K562 (cell line): ENCODE measurements at places on chromosomes 11 and 22. TPM values are rescaled to one million over a fixed set of nuclear protein-coding genes. Genes with fewer than 3 reads are reported as not detected.

C11orf42 gene
- not detected in 2 replicates for total RNA-seq

GRCh38 chr22:26689513-26690301 is 32.3 kb downstream of the MIAT start:
- DNase-seq = no peak

- DNase-seq = no peak
These were observed 14.0 kb upstream of the NRGN start for GRCh38 chr11:124725719-124726105.

DNA sequence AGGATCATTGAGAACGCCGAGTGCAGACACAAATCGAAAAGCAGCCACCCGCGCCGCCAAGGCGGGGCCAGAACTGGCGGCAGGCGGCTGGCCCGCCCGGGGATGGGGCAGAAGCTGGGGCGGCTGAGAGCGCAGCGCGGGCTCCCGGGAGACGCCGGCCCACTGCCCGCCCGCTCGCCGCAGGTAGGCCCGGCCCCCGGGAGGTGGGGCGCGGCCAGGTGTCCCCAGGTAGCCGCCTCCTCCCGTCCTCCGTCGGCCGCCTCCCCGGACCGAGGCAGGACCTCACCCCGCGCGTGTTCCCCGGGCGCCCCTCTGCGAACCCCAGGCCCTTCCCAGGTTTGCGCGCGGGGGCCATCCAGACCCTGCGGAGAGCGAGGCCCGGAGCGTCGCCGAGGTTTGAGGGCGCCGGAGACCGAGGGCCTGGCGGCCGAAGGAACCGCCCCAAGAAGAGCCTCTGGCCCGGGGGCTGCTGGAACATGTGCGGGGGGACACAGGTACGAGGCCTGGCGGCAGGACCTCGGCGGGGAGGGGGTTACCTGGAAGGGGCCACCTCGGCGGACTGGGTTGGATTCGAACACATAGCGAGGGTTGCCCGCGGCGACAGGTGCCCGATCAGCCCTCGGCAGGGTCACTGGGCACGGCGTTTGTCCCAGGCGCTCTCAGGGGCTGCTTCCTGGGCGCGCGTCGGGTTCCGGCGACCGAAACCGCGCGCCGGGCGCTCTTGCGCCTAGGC is at the start of gene PRRG4:
PRRG4 (plus strand) TSS at position 248 of the 733 bp plus-strand sequence. CDS start 603 bp downstream, outside the sequence.
- DNase-seq = no peak

DNA sequence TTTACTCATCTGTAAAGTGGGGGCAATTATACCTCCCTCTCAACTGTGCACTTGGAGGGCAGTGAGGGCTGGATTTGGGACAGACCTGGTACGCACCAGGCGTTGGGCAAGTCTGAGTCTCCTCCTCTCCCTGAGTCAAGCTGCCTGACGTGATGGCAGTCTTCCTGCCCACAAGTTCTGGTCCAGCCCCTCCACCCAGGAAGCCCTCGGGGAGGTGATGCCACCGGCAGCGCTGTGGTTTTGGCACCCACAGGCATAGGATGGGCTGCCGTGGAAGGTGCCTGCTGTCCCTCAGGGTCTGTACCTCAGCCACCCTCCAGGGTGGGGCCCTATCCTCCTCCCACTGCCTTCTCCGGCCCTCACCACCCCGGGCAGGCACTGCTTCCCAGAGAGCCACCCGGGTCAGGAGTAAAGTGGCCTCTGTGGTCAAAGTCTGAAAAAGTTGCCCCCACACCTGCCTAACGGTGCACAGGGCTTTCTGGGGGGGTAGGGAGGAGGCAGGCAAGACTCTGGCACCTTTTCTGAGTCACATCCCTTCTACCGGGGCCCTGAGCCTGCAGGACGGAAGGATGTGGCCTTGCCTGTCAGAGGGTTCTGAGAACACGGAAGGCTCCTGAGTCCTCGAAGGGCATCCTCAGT is 6.5 kb upstream of the APOBEC3H start:
- no peak for DNase-seq

- no peak for DNase-seq
These were observed 128.3 kb downstream of the CRYBB2 start for GRCh38 chr22:25347752-25348102.

DNA sequence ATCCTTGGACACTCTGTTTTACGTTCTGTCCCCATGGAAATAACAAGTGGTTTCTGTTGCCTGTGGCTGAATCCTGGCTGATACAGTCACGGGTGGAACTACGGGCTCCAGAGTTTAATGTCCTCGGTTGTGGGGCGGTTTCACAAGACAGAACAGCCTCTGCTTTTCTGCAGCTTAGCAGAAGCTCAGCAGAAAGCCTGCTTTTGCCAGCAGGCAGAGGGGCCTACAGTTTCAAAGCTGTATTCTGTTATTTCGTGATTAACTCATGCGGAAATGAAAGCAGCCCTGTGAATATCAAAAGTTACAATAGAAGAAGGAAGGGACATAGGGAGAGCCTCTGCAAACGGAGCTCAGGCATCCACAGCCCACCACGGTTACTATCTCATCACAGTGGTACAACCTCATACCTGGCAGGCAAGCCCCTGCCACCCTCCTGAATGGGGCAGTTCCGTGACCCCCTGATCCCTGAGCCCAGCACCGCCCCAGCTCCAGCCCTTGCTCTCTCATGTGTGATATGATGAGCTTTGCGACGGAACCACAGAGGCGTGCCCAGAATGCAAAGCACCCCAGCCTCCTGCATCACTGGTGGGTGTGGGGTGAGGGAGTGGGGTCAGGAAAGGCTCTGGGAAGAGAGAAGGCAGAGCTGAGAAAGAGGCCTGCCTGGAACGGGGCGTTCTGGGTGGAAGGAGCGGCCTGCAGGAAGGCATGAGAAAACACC is 360.6 kb downstream of the BRD1 start:
- no peak for DNase-seq

GRCh38 chr22:47013861-47014635 is 251.6 kb downstream of the TBC1D22A start:
- DNase-seq = no peak

DNA sequence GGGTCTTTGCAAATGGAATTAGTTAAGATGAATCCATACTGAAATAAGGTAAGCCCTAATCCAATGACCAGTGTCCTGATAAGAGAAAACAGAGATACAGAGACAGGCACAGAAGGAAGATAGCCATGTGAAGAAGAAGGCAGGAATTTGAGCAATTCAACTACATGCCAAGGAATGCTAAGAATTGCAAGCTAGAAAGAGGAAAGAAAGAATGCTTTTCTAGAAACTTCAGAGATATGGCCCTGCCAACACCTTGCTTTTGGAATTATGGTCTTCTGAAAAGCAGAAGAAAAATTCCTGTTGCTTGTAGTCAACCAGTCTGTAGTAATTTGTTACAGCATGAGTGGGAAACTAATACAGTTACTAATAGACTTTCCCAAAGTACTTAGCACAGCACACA is 111.3 kb downstream of the SLC17A6 start:
- DNase-seq = no peak

DNA sequence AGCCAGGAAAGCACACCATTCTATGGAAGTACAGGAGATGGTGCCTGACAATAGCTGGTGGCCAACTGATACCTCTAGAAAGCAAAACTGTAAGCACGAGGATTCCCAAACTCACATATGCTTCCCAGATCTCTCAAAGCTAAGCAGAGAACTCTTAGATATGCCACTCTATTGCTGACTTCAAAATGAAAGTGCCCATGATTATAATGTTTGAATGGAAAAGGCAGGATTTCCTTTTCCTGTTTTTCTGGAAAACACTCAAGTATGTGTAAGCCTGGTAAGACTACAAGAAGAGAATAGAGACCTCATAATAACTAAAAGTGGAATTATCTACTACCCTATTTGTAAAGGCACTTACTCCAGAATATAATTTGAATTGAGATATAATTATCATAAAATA is 2.6 kb upstream of the CARD18 start:
- DNase-seq = no peak

GRCh38 chr11:1346669-1347390 is 37.4 kb upstream of the TOLLIP start:
- no peak for DNase-seq

PANX3 gene
- total RNA-seq = 0.18 and 0.42 TPM in 2 replicates

GRCh38 chr11:934527-934926 is 8.9 kb downstream of the AP2A2 start:
- DNase-seq = no peak

- no peak for DNase-seq
These were observed 1.4 kb upstream of the MUC2 start for GRCh38 chr11:1073261-1073724.

DNA sequence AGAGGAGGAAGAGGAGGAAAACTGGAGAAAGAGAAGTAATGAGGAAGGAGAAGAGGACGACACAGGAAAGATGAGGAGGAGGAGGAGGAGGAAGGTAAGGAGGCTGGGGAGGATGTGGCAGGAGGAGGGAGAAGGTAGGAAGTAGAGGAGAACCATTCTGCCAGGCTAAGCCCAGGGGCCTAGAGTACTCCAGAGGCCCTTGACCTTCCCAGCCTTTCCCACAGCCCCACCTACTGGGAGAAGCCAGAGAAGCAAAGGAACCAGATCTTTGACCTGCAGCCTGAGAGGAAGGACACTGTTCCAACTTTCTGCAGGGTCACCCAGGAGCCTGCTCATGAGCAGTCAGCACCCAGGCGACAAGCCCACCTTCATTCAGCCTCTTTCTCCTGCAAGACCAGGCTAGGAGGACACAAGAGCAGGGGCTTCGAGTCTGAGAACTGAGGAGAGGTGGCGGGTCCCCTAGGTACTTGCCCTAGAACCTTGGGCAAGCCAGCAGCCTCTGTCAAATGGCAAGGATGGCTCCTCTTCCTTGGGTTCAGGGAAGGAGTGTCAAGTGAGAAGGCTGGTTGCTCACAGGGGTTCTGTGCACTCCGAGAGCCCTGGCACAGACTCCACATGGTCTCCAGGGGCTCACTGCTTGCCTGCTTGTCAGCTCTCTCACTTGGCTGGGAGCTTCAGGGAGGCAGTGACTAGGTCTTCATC is 27.9 kb upstream of the OAF start:
- peak; percentile 44 for DNase-seq

DNA sequence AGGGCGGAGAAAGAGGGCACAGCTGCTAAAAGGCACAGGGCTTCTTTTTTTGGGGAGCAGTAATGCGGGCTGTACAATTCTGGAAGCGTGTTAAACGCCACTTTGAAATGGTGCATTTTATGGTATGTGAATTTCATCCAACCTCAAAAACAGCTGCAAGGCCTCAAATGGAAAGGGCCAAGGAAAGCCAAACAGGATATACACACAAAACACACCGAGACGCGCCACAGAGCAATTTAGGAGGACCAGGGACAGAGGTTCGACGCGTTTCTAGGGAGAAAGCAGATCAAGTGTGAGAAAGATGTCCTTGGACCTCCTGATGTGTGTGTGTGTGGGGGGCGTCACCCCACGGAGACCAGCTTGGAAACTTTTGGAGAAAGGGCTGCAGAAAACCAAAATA is 31.1 kb downstream of the TSPAN4 start:
- no peak for DNase-seq

GRCh38 chr22:42207918-42208317 is 62.5 kb downstream of the TCF20 start:
- DNase-seq = no peak

DNA sequence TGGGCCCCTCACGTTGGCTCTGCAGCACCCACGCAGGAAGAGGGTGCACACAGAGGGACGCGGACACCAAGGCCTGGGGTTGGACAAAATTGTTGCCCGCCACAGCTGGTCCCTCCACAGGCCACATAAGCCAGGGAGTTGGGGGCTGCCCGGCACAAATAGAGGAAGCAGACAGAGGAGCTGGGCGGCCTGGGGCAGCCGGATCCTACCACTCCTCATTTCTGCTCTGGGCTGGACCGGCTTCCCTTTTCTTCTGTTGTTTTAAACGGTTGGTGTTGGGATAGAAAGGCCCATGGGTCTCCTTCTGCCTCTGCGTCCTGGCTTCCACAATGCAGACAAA is 36.4 kb upstream of the LINC01488 start:
- DNase-seq = no peak

SLN gene
- not detected in 2 replicates for total RNA-seq

APOL6 gene
- 1.1 TPM in 2 replicates for total RNA-seq

DNA sequence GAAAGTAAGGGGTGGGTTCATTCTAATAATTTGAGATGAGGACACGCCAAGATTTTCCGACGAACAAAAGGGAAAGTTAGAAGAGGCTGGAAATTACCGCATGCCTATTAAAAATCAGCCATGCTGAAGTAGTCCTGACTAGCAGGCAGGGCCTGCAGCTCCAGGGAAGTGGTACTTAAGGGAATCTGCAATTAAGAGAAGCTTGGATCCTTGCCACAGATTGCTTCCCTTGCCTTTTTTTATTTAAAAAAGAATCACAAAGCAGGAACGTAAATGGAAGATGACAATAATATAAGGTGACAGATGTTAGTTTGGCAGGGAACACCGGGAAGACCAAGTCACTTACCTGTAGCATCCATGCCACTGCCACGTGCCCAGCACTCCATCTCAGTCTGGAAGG is 359.3 kb downstream of the CADM1 start:
- DNase-seq = no peak
